Activated T-helper 1 cell treated with anti-CD3 and anti-CD28 coated beads, Interleukin-2, amount 50 U/mL, for 16 hours (primary cell): ENCODE measurements at places on chromosomes 7 and 10.

DNA sequence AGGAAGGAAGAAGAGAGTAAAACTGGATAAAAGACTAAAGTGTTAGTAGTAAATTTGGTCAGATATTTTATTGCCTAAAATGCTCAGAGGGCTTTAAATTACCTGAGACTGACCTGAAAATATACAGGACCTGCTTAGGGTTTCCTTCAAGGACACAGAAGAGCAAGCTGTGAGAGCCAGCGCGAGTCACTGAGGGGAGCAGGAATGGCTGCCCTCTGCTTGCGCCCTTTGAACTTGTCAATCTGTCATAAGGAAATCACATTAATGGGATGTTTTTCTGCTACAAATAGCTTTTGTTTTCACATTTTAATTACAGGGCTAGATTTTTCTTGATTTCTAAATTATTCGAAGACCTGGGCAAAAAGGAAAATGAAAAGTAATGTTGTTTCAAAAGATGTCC is 26.9 kb downstream of the DNAJB9 start:
- DNase-seq = no peak

GRCh38 chr7:134613623-134614347 is 32.9 kb upstream of the BPGM start:
- no peak for DNase-seq

DNA sequence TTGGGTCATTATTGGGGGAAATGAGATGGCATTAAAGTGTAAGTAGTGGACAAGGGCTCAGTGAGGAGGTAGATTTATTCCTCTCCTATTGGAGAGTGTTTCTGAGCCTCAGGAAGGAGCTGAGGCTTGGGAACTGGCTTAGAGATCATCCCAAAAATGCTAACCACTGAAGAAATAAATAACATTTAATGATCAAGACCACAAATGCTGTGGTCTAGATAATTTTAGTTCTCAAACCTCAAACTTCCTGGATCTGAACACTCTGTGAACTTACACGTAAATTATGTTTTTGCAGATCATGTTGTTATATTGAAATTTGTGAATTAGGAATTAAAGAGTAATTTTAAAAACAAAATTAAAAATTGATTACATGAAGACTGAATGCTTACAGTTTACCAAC is 27.3 kb downstream of the MDFIC start:
- no peak for DNase-seq

DNA sequence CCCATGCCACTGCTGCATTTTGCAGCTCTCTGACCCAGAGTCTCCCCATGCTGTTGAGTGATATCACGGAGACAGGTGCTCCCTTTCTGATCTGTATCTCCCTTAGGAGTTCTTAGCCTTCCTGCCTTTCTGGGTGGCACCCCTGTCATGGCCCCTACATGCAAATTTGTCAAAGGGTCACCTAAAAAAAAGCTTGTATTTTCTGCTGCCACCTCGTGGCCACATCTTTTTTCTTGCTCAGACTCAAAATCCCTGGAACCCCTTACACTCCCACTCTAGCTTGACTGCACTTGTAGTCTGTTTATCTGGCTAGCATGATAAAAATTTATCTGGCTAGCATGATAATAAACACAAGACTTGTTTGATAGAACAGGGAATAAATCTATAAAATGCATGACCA is 809.1 kb downstream of the SORCS1 start:
- no peak for DNase-seq

DNA sequence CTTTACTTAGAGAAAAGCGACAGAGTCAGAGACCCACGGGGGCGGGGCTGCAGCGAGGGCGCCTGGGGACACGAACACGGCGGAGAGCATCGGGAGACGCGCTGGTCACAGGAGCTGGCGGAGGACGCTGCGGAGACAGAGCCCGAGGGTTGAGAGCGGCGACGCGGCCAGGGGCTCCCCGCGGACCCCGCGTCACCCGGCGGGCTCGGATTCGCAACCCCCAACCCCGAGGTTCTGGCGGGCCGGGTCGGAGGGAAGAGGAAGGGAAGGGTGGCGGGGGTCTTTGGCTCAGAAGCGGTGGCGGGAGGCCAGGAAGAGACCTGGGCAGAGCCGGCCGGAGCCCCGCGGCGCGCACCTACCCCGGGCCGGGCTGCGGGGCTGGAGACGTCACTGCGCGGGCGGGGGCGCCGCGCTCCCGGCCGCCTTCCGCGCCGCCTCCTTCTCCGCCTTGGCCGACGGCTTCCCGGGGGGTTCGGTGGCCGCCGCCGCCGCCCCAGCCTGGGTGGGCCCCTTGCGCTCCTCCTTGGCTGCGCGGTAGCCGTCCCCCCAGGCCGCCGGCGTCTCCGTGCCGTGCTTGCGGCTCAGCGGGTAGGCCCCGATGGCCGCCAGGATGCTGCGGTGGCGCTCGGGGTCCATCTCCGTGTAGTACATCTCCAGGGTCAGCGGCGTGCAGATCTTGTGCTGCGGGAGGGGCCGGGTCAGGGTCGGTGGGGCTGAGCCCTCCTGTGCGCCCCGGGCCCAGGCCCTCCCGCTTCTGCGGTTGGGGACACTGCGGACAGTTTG is 11.1 kb downstream of the CALY start:
- no peak for DNase-seq

DNA sequence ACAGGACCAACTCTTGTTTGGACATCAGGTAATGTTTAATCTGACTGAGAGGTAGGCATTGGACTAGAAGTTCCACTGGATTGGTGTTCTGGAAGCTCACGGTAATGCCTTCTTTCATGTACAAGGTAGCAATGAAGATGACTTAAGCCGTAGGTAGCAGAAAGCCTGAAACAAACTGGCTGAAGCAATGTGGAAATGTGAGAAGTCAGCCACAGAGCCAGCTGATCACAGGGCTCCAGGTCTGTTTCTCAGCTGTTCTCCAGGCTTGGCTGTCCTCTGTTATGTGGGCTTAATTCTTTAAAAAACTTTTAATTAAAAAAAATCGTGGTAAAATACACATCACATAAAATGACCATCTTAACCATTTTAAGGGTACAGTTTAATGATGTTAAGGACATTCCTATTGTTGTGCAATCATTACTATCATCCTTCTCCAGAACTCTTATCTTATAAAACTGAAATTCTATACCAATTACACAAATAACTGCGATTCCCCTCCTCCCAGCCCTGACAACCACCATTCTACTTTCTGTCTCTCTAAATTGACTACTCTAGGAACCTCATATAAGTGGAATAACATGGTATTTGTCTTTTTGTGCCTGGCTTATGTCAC is 101.4 kb upstream of the ZNF32 start:
- no peak for DNase-seq

DNA sequence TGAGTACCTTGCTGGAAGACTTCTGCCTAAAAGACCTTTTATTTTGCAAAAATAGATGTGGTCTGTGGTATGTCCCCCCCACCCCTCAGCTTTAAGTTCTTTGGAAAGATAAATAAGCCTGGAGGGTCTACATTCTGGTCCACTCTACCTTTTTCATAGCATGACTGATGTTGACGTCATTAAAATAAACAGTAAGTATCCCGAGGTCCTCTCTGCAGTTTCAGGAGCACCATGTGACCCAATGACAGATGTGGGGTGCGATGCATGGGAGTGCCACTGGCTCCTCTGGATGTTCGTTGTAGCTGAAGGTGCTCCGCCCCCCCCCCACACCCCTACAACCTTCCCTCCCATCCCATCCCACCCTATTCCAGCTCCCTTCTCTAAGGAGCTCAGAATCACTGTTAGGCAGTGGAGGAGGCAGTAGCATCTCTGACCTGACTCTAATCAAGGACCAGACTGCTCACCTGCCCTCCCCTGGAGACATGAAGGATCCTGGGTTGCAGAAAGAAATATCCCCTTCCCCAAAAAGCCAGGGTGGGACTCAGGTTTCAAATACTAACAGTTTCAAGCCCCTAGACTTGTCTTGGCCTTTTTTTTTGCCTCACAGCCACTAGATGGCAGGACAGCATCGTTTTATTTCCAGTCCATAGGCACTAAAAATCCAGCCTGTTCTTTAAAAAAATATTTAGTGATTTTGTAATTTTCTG is 25.1 kb downstream of the CASP7 start:
- DNase-seq = no peak

DNA sequence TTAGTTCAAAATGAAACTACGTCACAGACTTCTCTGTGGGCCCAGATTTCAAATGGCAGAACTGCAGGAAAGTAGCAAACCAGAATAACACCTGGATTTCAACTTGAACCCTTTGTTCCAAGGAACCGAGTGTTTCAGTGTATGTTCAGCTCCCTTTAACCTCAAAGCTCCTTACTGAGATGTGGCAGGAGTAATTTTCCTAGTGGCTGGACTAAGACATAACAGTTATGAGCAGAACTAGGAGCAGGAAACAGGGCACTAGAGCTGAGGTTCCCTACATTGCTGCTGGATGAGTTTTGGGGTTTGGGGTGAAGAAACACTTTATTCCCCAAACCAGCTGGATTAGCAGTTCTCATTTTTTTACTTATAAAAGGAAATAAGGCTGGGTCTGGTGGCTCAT is 50.1 kb downstream of the NSUN6 start:
- DNase-seq = no peak

DNA sequence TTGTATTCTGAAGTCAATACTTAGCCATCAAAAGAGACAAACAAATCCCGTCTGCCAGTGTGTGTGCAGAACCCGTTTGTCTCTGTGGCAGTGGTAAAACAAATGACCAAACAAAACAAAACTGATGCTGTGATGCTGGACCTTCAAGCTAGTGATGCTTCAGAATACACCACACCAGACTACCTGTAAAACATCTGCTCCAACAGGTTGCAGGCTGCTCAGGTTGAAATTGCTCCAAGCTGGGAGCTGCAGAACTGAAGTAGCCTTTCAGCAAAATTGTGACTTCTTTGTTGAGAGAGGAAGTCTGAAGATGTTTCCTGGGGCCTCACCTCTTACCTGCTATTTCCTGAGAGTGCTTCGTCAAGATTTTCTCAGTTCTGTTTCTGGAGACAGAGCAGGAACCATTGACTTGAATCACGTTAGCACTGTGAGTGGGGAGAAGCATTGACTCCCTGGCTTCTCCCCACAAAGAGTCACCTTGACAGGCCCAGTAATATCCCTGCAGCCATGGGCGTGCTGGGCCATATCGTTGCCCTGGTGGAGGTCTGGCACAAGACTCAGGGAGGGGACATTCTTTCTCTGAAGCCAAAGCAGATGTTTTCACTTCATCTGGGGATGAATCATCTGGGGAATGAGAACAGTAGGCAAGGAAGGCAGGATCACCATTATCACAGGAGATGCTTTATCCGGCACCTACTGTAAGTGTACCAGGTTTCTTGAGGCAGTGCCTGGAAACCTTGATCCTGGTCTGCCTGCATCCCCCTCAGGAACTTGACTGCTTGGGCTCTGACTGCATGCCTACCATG is 80.2 kb downstream of the RBM20 start:
- DNase-seq = no peak

DNA sequence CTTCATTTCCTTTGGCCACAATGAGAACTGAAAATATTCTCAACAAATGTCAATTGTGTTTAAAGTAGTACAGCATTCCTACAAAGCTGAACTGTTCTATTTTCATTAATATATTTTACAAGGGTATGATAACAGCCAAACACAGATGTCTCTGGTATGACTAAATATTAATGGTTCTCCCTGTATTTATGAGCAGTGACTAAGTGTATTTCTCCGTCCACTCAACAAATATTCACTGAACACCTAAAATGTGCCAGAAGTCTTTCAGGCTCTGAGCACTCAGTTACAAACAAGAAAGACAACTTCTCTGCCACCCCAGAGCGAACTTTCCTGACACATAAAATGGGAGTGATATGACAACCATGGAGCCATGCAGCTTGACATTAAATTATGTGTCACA is 135.6 kb downstream of the VPS41 start:
- DNase-seq = no peak

GRCh38 chr7:23470330-23471105 is at the start of gene IGF2BP3:
Gene IGF2BP3 (minus strand): TSS chr7:23470491. CDS start chr7:23470110, 381 bp downstream.
- DNase-seq = no peak

DNA sequence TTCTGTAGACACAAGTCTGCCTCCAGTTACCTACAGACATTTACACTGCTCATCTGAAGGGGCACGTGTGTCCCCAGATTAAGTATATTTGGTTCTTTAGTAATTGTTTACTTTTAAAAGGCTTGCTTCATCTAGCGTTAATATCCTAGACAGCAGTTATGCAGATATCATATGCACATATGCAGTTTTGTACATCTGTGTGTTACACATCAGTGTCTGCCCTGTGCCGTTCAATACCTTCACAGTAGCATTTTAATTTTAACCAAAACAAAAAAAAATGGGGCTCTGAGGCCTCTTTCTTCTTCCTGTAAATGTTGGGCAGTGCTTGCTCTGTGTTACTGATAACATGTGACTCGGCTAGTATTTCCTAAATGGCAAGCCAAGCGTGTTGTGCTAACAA is 331.4 kb upstream of the MGMT start:
- no peak for DNase-seq

DNA sequence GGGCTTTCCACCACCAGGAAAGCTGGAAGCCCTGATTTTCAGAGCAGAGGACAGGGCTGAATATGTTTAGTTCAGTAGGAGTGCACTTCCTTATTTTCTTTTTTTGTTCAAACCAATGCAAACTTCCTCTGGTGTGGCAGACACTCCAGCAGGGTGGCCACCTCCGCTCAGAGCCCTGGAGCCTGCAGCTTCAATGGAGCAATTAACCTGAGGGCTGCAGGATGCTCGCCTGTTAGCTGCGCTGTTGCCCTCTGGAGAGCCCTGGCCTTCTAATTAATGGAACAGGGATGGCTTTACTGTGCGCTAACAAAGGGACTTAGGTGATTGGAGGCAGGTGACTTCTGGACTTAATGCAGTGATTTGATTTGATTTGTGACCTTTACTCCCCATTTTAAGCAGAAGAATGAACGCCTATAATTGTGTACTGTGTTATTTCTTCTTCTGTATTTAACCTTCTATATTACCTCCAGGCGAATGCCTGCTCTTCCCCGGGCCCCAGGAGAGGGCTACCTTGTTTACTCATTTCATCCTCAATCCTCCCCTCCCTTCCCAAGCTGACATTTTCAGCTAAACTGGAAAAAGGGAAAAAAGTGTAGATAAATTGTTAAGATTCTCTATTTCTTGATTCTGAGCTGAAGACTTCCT is 123.0 kb upstream of the CTBP2 start:
- DNase-seq = no peak

- no peak for DNase-seq
These were observed 35.7 kb upstream of the SEMA3D start for GRCh38 chr7:85222522-85222921.

DNA sequence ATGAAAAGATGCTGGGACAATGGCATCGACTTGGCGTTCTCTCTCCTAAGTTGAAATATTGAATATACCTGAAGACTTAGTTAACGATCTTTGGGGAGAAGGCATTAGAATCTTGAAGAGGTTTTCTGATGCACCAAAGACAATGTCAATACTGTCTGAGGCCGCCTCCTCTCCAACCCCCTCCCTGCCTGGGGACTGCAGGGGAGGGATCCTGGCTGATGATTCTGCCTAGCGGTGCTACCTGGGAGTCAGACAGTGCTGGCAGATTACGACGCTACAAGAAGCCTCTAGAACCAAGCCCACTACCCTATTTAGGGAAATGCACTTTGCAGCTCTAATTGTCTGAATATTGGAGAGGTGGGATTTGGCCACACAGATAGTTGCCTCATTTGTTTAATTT is 145.6 kb upstream of the HABP2 start:
- no peak for DNase-seq

- no peak for DNase-seq
These were observed 113.2 kb downstream of the MICALL2 start for GRCh38 chr7:1345796-1346755.
